ENCODE measurements at places on chromosomes 5 and 9.

GRCh38 chr9:106052166-106052565, 357.8 kb downstream of the TMEM38B start:
- no peak for DNase-seq

DNA sequence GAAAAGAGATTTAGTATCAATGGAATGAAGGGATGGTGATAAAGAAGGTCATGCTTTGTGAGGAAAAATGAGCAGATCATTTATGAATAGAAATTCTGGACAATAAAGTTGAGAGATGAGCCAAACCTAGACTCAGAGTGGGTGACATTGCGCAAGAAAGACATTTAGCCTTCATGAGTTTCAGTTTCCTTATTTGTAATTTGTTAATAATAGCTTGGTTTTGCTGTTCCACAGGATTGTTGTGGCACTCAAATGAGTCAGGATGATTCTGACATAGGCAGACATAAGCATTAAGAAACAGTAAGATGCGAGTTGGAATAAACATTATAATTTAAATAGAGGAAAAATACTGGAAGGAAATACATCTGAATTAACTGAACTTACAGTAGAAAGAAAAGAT, 34.8 kb downstream of the ITGA2 start:
- no peak for DNase-seq

DNA sequence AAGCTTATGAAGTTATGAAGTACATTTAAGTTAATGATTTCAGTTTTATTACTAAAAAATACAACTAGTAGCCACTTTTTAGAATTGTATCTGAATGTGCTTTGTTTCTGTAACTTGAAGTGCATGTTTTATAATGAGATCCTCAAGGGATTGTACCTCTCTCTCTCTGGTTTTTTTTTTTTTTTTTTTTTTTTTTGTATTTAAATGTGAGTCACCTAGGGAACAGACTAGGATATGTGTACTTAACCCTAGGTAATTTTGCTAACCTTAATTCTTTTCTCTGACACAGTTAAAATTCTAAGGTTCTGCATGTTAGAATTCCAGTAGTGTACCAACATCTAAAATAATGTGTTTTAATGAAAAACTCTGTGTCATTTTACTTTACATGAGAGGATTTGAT, 59.5 kb downstream of the CDC42SE2 start:
- no peak for DNase-seq

DNA sequence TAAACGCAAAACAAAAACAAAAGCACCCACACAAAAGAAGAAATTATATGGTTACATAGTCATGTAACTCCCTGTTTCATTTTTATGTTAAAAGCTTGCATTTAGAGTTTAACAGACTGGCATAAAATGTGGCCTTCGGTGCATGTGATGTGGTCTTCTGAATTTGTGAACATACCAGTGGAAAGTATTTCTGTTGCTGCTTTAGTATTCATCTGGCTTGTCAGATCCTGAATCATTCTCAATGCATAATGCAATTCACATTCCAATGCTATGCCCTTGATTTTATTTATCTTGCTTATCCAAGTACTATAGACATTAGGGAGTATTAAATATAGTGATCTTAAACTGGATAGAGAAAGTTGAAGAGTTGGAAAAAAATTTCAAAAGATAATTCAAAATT, 740.2 kb upstream of the ZNF608 start:
- DNase-seq = no peak

- no peak for DNase-seq
Observed at GRCh38 chr5:136793300-136793699, 428.0 kb upstream of the TRPC7 start.

DNA sequence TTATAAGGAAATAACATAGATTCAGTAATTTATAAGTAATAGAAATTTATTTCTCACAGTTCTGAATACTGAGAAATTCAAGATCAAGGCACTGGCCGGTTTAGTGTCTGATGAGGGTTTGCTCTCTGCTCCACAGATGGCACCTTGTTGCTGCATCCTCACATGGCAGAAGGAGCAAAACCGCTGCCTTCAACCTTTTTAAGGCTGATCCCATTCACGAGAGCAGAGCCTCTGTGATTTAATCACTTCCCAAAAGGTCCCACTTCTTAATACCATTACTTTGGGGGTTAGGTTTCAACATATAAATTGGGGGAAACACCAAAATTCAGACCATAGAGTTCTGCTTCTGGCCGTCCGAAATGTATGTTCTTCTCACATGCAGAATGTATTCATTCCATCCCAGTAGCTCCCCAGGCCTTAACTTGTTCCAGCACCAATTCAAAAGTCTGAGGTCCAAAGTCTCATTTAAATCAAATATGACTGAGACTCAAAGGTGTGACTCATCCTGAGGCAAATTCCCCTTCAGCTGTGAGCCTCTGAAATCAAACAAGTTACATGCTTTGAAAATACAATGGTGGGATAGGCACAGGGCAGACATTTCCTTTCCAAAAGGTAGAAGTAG, 30.6 kb downstream of the BAAT start:
- DNase-seq = no peak

GRCh38 chr5:14362491-14362890, 219.1 kb upstream of the OTULINL start:
- no peak for DNase-seq

DNA sequence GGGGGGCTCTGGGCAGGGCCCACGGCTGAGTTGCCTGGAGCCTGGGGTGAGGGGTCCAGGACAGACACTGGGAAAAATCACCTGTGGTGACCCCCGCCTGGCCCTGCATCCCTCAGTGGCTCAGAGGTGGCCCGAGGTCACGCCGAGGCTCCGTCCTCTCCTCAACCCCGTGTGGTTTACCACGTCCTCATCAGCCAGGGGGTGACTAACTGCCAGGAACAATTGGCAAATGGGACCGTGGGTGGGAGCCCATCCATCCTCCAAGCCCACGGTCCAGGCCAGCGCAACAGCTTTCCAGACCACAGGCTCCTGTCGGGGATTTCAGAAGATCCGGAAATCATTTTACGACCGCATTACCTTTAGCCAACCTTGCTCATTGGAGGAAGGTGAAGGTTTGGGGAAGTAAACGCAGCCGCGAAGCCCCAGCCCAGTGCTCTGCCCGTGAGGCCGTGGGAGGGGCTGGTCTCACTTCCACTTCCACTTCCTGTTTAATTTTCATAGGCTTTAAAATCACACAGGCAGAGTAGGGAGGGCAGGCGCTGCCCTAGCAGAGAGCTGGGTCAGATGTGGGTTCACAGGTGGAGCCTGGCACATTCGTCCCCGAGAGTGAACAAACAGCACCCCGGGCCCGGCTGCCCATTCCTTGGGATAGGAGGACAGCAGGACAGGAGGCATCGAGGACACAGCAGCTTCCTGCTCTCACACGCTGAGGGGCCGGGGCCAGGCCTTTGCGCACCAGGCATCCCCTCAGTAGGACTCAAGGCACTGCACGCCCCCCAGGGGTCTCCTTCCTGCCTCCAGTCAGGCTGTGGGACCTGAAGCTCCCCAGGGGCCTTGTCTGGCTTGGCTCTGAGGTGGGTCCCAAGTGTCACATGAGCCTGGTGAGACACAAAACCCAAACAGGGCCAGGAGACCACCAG, 19.8 kb upstream of the SLC9A3 start:
- DNase-seq = peak; percentile 44

GRCh38 chr9:92395617-92396016, 8.8 kb downstream of the OGN start:
- no peak for DNase-seq

All from left ventricle myocardium inferior (tissue), 1 donor.